CD4-positive, alpha-beta T cell treated with Interleukin-17A for 1 hour (primary cell): ENCODE measurements at places on chromosomes 3 and 15.

- DNase-seq = no peak
Observed at GRCh38 chr15:65081758-65082157, 5.2 kb downstream of the KBTBD13 start.

DNA sequence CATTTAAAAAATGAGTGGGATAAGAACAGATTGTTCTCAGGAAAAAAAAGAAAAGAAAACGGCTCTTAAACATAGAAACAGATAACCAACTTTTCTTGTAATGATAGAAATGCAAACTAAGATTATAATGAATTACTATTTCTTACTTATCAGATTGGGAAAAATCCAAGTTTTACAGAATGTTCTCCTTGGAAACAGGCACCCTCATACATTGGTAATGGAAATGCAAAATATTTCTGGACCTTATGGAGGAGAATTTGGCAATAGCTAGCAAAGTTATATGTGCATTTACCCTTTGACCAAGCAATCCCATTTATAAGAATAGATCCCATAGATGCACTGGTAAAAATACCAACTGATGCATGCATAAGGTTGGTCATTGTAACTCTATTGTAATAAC lies 3.7 kb upstream of the ANKDD1A start:
- DNase-seq = no peak

DNA sequence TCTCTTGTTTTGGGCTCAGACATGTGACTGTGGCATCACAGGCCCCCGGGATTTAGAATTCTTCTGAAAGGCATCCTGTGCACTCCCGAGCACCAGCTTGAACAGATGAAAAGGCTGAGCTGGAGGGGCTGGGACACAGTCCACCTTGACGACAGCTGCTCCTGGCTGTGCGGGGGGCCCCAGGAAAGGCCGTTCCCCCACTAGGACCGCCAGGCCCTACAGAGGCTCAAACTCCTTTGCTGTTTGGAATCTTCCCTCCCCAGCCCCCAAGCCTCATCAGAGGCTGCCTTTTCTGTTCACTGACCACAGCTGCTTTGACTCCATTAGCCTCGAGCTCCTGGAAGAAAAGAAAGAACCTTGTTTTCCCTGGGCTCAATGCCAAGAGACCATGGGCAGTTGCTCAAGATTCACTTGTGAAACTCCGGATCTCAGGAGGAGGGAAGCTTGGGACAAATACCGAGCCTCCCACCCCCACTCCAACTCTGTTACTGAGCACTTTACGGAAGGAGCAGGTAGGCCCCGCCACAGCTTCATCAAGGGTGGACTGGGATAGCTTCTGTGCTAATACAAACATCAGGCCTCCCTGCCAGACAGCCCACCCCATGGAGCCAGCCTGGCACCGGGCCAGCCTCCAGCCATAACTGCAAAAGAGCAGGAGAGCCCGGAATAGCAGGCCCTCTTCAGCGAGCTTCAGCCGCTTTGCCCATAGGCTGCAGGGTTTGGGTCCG lies 15.7 kb downstream of the CIDEC start:
- DNase-seq = no peak

DNA sequence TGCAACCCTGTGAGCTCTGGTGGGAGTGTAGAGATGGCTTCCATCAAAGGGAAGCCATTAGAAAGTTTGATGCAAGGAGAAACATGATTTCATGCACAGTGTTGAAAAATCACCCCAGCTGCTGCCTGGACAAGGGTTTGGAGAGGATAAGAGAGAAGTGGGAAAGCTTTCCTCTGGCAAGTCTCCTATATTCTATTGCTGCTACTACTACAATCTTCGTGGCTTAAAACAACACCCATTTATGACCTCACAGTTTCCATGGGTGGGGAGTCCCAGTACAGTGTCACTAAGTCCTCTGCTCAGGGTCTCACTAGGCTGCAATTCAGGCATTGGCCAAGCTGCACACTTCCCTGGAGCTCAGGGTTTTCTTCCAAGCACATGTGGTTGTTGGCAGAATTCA lies 229.3 kb downstream of the TAFA4 start:
- DNase-seq = no peak

DNA sequence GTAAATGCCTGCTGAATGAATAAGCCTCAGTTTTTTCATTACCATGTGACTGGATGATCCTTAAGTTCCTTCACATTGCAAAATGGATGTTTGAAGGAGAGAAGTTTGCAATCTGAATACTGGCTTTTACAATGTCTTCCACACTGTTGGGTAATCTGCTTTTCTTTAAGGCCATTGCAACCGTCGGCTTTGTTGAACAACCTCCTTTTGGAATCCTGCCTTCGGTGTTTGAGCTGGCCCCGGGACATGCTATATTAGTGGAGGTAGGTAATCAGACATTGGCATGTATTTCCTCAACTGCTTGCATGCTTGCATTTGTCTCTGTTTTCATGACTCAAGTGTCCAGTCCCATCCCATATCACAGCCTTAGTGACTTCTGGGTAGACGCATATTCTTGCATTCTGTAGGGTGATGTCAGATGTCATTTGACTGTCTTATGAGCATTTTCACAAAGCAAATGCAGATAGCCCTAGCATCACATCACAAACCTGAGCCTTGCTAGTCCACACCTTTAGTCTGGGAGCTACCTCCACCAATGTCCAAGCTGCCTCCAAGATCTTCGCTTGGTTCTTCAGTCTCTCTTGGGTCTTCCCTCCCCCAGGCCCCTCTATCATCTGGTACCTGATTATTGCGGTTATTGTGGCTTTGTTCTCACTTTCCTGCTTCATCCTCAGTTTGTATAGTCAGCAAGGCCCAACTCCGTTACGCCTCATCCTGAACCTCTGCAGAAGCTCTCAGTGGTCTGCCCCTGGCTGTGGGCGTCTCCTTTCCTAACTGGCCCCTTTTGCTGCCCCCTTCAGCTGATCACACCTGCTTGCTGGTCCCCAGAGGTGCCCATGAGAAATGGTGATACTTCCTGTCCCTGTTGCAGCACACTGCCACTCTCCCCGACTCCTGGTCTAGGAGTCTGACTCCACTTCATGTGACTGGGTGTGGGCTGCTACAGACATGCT lies 48.5 kb downstream of the ACAA1 start:
- DNase-seq = no peak

DNA sequence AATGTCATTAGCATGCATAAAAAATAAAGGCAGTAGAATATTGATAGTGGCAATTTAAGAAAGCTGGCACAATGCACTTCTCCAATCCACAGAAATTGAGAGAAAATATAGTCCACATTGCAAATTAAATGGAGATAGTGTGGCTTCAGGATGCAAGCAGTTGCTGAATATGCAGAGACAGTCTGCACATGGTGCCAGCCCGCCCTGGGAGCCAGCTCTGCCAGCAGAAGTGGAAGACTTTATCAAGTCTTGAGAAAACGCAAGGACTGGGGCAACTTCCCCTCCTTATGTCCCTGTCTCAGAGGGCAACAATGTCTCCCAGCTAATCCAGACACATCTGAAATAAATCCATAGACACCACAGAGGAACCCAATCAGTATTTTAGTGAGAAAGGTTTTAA lies 57.2 kb downstream of the MB21D2 start:
- no peak for DNase-seq

DNA sequence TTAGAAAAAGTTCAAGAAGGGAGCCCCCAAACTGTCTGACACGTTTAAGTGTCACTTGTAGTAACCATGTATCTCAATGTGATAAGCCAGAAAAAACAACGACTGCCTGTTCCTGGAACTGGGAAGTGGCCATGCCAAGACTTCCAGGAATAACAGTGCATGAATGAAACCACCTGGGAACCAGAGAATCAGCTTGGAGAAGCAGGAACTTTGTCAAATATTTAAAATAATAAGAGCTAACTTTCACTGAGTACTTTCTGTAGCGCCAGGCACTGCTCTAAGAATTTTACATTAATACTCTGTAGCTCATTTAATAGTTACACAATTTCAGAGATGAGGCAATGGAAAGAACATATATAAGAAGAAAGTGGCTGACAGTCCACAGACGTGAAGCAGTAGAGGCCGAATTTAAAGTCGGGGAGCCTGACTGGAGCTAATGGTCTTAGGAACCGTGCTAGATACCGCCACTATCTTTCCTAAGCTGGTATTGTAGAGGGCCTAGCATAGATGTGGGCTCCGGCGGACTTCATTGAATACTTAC lies 876 bp downstream of the PLSCR1 start:
- no peak for DNase-seq

DNA sequence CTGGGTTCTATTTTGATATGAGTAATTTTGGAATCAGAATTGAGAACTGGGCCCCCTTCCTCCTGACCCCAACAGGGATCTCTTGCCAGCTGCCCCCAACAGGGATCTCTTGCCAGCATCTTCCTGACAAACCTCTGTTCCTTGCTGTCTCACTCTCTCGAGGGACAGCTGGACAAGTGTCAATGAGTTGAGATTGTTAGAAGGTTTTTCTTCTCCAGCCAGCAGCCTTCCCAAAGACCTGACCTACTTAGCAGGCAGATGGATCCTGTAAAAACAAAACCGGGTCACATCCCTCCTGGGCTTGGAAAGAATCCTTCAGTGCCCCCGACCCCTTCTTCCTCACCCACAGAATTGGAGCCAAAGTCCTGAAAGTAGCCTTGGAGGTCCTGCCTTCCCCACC lies 21.6 kb downstream of the LIMD1 start:
- no peak for DNase-seq

DNA sequence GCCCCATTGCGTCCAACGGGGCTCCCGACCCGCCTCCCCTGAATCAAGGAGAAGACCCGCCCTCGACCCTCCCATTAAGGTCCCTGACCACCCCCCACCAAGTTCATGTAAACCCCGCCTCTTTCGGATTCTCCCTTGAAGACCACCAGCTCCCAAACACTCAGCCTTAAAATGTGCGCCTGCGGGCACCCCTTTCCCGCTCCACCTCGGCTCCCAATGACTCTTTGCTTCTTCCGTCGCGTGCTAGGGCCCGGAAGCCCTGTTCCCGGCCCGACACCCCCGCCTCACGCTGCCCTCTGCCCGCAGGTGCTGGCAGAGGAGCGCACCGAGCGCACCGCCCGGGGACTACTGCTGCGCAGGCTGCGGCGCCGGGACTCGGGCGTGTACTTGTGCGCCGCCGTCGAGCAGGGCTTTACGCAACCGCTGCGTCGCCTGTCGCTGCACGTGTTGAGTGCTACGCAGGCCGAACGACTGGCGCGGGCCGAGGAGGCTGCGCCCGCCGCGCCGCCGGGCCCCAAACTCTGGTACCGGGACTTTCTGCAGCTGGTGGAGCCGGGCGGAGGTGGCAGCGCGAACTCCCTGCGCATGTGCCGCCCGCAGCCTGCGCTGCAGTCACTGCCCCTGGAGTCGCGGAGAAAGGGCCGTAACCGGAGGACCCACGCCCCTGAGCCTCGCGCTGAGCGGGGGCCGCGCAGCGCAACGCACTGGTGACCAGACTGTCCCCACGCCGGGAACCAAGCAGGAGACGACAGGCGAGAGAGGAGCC lies 2.7 kb upstream of the LSMEM2 start:
- no peak for DNase-seq

- DNase-seq = peak; percentile 71
Observed at GRCh38 chr15:63436872-63437375, 55.3 kb upstream of the CA12 start.

DNA sequence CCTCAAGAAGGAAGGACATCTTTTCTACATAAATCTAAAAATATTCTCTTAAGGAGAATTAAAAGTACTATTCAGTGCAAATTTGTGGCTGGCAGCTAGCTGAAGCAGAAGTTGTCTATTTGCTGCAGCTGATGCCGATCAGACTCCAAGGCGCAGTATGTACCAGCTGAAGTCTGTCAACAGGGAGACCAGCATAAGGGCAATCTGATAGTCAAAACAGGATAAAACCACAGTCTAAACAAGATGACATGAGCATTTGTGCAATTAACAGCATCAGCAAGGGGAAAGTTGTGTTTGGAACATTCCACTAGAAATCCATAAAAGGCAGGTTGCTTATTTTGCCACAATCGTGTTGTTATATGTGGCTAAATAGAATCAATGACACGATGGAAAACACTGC lies 198.2 kb upstream of the ROBO2 start:
- DNase-seq = no peak

- DNase-seq = no peak
Observed at GRCh38 chr3:31559872-31560534, 27.3 kb downstream of the STT3B start.

DNA sequence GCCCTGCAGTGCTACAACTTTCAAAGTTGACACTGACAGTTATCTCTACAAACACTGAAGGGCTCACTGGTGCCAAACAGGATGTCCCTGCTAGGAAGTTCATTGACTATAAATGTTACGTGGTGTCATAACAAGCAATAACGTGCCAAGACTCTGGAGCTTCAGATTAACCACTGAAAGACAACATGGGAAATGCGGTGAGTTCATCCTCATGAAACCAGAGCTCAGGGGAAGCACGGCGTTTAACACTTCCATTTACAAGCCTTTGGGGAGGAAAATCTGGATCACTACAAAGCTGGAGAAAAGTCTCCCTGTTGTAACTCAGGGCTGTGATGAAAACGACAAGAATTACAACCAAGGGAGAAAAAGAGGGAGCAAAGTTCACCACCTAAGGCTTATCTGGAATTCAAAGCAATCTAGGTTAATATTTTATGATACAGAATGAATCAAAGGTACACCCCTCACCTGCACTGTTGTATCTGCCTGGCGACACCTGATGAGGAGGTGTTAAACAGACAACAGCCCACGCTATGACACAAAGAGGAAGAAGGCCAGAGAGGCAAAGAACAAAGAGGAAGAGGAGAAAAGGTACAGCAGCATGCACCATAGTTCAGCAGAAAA lies 27.0 kb downstream of the SHQ1 start:
- DNase-seq = no peak

GRCh38 chr3:196920733-196921132 lies 21.6 kb downstream of the NCBP2 start:
- no peak for DNase-seq

- DNase-seq = peak; percentile 36
Observed at GRCh38 chr3:140863580-140864009, 78.0 kb upstream of the SLC25A36 start.

DNA sequence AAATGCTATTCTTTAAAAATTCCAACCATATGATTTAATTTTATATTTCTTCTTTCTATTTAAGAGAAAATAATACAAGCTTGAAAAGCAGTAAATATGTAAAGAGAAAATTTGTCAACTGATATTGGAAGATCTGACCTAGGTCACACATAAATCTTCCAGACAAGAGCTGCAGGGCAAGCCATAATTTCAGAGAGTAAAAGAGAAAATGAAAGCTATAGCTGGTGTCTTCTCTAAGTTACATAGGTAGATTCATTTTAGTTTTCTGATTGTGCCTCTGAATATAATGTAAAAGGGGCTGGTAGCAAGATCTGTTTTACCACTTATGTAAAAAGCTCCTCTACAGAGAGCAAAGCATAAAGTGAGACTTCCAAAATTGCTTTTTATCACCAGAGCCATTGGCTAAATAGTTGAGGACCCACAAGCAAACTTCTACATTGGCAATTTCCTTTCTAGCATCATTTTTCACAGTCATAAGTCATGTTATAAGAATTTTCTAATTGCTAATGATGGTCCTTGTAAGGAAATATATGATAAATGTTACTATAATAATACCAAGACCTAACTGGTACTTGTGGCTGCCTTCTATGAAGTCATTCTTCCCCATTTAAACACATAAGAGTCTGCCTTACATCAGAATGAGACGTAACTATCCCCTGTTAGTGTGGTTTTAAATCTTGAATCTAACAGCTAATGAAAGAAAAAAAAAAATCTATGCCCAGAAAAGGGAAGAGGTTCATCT lies 80.8 kb upstream of the SKOR1 start:
- no peak for DNase-seq
